ENCODE measurements at places on chromosomes 11 and 22. TPM values are rescaled to one million over a fixed set of nuclear protein-coding genes. Genes with fewer than 3 reads are reported as not detected.

CCDC73 gene
- total RNA-seq: not detected

- no peak for DNase-seq
Observed at GRCh38 chr22:19360300-19360792, 68.8 kb upstream of the CLTCL1 start.

DNA sequence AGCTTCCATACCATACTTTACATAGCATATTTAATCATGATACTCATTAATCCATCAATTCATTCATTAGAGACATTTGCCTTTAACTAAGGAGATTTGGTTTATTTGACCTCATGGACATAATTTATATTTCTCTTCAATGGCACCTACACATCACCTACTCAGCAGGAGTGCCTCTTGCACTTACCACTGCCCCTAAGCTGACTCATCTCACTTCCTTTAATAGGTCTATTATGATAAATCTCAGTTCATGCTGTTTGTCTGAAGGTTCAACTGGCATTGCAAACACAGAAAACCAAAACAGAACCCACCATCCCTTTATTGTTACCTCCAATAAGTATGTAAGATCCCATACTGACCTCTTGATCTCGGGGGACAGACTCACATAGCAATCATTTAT is 186.7 kb downstream of the LUZP2 start:
- DNase-seq: no peak

DCDC1 gene
- 0.47 TPM for total RNA-seq

All from glutamatergic neuron (in vitro differentiated cells).